NCI-H1417 treated with DMSO at 0.1 percent for 48 hours (cell line): ENCODE measurements at places on chromosomes 7 and 10.

DNA sequence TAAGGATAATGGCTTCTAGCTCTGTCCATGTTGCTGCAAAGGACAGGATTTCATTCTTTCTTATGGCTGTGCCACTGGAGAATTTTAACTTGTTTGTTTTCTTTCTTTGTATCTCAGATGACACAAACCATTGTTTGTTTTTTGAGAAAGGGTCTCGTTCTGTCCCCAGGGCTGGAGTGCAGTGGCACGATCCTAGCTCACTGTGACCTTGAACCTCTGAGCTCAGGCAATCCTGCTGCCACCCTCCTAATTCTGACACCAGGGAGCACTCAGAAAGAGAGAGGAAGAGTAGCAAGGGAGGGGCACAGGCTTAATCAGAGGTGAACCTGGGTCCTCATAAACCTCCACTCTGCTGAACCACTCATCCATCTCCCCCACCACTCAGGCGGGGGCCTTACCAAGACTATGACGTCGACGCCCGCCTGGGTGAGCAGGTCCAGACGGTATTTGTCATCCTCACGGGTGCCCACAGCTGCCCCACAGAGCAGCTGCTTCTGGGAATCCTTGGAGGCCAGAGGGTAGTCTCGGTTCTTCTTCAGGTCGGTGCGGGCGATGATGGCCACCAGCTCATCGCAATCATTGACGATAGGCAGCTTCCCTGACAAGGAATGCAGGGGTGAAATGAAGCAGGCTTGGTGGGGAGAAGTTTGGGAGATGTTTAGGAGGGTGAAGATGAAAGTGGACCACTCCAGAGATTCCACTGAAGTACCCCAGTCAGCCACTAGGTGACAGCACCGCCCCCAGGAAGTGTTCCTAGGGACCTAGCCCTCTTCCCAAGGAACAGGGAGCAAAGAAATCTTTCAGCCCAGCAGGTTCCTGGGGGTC lies 11.6 kb downstream of the IMPDH1 start:
- no peak for DNase-seq

DNA sequence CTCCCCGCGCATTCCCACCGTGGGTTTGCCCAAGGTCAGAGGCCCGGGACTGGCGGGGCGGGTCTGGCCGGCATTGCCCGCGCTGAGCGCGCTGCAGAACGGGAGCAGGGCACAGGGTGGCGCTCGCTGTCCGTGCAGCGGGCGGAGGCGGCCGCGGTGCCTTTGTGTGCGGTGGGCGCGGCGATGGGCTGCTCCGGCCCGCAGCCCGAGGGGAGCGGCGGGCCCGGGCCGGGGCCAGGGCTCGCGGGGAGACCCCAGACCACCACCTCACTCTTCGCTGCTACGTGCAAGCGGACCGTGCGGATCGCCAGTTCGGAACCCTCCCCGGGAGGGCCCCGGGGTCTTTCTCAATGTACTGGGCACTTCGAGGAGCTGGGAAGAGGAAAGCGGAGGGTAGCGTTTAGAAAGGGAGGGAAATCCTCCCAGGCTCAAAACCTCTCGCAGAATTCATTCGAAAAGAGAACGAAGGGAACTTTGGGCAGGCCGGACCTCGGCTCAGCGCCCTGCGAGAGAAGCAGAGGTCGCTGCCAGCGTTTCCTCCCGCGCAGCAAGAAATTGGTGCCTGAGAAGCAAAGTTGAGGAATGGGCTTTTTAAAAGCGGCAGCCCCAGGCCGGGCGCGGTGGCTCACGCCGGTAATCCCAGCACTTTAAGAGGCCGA lies 8.5 kb downstream of the SP8 start:
- no peak for DNase-seq

GRCh38 chr10:128125416-128125943 lies 743 bp downstream of the MKI67 start:
- DNase-seq = no peak

DNA sequence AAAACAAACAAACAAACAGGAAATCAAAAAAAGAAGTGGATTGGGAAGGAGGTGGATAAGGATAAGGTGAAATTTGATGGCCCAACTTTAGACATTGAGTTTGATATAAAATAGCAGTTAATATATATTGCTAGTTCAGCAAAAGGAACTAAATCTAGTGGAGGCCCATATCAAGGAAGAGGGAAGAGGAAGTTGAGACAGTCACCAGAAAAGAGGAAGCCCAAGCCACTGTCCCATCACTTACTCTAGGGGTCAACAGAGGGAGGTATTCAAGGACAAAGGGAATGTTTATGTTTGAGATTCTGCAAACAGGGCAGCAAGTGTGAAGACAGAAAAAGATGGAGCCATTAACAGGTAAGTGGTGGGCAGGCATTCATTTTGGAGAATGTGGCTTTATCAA lies 3.7 kb downstream of the LAMTOR4 start:
- DNase-seq = no peak

DNA sequence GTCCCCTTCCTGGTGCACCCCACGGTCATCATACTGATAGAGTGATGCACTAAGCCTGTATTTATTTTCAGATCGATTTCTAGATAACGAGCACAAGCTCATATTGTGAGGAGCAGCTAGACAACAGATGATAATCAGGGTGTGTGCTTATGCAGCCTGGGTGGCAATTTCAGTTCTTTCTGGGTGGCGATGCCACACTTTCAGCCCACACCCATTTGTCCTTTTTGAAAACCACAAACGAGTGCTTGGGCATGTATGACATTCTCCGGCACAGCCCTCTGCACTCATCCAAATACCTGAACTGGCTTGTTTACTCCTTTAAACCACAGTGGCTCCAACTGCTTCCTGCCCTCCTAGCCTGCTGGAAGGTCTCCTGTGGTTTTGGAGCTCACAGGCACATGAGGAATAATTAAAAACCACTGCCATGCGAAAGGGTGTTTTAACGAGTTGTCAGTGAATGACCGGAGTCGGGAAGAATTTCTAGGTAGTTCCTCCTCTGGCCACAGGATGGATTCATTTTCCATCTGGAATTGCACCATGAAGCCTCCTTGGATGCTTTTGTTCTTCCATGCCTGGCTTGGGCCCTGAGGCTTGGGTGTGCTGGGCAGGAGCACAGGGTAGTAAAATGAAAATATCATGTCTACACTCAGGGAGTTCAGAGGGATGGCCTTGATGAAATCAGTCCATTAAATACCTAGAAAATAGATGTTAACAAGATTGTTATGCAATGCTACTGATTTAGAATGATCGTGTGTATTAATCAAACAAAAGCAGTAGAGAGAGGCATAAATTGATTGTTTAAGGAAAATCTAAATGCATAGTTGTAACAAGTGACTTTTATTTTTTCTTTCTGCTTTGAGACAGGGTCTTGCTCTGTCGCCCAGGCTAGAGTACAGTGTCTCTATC lies 52.4 kb upstream of the ITGB1 start:
- DNase-seq = no peak

- no peak for DNase-seq
Measured at GRCh38 chr10:3056280-3057037, 10.9 kb upstream of the PFKP start.

- DNase-seq = no peak
Measured at GRCh38 chr10:78656417-78657162, 412.2 kb upstream of the ZMIZ1 start.

DNA sequence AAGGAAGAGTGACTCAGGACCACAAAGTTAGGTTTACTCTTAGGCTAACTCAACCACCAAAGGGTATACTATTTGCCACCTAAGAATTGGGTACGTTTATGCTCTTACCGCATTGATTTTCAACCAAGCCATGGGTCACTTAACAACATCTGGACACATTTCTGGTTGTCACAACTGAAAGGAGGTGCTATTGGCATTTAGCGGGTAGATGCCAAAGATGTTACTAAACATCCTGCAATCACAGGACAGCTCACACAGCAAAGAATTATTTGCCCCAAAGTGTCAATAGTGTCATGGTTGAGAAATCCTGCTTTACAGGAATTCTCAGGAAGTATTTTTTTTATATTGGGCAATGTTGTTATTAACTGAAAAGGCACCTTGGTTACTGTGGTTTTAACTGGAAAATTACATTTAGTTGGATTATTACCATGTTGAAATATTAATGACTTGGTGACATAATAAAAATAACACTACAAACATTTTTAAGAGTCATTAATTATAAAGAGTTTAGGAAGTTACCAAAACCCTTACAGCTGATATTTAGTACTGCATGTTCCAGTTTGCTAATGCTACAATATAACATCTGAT lies 185.0 kb upstream of the TMEM196 start:
- DNase-seq = no peak

- DNase-seq = no peak
Measured at GRCh38 chr10:21757185-21757901, 223.3 kb downstream of the MLLT10 start.

DNA sequence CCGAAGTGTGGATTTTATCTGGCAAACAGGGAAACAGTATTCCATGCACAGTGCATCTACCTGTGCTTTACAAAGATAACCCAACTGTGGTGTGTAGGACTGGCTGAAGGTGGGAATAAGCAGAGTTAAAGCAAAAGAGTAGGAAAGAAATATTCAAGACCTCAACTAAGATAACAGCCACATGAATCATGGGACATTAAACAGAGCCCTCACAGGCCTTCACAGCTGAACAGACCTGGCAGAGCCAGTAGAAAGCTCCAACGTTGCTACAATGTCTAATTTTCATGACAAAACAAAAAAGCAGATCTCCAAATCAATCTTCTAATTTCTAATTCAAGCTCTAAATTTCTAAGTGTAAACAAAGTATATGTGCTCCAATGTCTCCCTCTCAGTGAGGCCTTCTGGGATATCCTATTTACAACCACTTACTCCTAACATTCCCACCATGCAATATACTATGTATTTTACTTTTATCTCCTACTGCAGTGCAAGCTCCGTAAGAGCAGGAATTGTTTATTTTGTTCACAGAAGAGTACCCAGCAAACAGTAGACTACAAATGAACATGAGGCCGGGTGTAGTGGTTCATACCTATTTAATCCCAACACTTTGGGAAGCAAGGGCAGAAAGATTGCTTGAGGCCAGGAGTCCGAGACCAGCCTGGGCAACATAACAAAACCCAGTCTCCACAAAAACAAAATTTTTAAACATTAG lies 63.5 kb downstream of the UBE2H start:
- DNase-seq = no peak

- no peak for DNase-seq
Measured at GRCh38 chr10:118662228-118663035, 67.0 kb upstream of the PRLHR start.

DNA sequence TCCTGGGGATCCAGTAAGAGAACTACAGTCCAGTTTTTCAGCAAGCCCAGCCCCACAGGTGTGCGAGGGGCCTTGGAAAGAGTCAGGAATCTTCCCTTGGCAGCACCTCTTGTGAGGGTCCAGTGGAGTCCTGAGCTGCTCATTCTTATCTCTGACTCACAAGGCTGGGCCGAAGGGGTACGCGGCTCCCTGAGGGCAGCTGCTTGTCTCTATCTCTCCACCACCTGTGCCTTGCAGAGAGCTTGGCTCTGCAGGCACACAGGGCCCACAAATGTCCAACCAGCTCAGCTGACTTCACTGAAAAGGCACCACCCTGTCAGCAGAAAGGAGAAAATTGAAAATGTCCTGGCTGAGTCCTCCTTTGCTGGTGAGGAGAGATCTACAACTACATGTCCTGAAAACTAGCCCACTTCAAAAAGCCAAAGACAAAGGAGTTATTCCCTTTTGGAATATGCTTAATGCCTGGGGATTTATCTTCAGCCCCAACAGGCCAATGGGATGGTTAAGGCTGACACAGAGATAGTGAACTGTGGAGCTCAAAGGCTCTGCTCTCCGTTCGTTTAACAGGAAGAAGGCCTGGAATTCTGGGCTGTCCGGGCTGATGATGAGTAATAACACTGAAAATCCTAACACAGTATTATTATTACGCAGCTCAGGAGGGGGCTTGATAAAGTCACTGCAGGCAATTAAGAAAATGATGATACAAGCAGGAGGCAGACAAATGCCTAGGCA lies 23.4 kb downstream of the UROS start:
- DNase-seq = no peak

- no peak for DNase-seq
Measured at GRCh38 chr10:91540733-91541132, 92.1 kb downstream of the PPP1R3C start.

DNA sequence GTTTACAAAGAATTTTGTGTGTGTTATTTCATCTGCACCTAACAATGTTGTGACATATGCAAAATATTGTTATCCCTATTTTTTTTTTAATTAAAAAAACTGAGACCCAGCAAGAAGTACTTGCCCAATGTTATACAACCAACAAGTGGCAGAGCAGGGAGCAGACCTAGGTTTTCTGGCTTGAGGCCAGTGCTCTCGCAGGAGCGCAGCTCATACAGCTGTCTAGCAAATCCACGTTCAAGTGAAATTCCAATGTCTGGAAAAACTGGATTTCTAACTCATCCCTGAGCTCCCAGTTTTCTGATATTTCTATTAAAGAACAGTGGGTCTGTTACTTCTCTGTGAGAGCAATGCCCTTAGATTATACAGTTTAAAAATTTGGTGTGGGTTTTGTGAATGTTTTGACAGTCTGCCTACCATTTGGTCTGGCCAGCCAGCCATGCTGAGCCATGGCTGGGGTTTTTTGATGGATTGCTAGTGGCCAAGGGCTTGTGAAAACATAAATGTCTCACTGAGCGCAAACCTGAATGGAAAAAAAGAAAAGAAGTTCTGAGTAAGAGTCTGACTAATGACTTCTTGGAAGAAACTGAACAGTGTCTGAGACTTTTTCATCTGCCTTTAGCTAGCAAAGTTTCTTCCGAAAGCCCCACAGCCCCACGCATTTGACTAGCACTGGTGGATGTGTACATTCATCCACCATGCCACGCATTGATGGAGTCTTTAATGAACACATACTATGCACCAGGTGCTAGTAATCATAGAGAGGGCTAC lies 15.4 kb upstream of the PRF1 start:
- no peak for DNase-seq

DNA sequence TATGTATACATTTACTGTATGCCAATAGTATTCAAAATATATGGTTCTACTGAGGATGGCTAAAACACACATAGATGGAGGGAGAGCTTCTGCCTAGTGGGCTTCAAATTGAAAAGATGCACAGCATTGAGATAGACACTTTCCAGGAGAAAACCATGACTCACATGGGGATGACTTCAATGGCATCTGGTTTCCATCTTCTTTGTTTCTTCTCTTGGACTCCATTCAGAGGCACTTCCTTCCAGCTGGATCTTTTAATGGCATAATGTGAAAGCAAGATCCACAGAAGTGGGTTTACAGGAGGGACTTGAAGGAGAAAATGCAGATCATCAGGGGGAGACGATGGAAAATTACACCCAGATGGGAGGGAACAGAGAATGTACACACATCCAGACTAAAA lies 84.9 kb downstream of the ZNF365 start:
- DNase-seq = no peak

- DNase-seq = no peak
Measured at GRCh38 chr10:121137533-121137932, 286.4 kb downstream of the WDR11 start.

DNA sequence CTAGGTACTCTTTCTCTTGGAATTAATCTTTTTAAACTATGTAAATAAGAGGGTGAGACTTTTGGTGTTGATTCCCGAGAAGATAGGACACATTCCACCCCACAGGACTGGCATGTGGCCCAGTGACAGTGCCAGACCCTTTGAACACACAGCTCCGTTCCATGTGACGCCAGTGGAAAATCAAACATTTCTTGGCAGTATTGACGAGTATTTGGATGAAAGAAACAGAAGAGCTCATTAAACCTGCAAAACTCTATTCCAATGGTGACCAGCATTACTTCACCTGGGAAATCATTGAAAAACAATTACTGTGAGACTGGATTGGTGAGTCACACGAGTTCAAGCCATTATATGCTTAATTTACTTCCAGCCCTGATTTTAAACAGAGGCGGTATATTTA lies 25.8 kb downstream of the AKR1E2 start:
- DNase-seq = no peak
